ENCODE measurements at places on chromosomes 11 and 22.

DNA sequence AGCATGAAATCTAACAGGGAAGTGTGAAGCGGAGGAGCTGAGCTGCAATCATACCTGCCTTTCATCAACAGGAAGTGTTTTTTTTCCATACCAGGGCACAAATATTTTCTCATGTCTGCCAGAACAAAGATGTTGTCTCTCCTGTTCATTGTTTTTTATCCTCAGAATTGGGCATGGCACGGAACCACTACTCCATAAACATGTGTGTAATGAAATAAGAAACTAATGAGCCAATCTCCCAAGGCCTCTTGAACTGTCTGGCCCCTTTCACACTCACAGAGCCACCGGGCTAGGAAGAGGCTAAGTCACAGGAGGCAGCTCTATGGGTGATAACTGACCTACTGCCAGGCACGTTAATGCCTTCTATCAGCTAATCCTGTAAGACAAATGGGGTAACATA lies 124.4 kb downstream of the ETS1 start:
- no peak for DNase-seq

- DNase-seq, result no peak
Measured at GRCh38 chr11:2436521-2437031, 7.7 kb downstream of the TRPM5 start.

- no peak for DNase-seq
Measured at GRCh38 chr22:39871008-39871798, 22.4 kb downstream of the ENTHD1 start.

DNA sequence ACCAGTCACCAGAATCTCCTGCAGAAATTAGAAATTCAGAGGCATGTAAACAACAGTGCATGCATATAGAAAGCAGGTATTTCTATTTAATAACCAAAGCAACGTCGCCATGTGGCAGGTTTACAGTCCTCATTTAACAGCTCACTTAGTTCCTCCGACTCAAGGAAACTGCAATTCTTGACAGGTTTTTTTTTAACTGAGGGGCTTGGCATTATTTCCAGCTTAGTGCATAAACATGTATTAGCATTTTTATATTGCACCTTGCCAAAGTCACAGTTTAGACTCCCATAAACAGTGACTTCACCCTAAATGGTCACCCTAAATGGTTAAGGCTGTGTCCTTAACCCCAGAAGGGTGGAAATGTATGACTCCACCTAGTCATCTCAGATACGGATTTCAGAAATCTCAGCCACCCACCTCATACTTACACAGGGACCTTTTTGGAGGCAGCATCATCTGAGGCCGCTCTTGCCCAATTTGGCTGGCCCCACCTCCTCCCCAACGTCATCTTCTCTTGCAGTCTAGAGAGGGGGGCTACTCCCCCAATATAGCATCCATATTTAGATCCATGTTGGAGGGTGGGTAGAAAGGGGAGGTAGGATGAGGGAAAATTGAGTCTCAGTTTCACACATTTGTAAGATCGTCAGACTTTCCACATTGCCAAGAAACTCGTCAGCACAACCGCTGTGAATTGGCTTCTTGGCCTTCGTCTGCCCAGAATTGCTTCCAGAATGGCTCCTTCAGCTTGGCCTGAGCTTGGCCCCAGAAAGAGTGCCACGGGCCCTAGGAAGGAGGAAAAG lies 31.8 kb upstream of the SLC35C1 start:
- no peak for DNase-seq

DNA sequence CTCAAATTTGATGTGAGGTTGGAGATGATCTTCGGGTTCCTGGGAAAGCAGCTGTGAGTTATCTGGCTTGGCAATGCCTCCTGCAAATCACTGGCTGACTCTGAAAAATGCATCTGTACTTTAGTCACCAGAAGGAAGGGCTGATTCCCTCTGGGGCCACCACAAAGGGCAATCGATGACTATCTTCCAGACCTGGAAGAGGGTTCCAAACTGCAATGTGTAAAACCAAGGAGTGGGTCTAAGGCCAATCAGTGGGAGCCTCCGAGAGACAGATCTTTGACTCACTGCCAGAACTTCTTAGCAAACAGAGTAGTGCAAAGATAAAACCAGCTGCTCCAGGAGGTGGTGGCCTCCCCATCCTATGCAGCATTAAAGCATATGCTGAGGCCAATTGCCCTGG lies 29.1 kb upstream of the PAK1 start:
- no peak for DNase-seq

GRCh38 chr11:130340671-130341319 lies 26.1 kb upstream of the ZBTB44 start:
- peak; percentile 3 for DNase-seq

DNA sequence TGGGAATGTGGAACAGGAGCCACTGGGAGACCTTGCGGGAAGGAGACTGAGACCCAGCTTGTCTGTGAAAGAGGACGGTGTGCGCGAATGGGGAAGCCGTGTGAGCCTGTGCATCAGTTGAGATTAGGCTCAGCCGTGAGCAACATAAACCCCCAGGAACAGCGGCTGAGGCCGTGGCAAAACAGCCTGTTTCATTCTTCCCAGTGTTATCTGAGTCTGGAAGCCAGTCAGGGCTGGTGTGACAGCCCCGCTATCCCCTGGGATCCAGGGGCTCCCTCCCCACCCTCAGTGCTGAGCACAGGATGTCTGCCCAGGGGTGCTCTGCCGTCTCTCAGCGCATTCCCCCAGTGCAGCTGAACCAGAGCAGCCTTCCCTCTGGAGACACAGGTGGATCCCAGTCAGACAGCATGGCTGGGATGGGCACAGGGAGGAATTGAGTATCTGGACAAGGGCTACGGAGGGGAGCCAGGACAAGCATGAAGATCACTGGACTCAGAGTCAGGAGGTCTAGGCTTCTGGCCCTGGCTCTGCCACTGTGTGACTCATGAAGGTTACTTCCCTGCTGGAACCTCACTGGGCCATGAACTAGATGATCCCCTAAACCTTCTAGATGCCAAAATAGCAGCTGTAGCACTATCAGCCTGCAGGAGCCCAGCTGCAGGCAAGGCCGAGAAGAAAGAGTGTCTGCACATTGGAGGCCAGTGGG lies 8.6 kb downstream of the OAF start:
- no peak for DNase-seq

DNA sequence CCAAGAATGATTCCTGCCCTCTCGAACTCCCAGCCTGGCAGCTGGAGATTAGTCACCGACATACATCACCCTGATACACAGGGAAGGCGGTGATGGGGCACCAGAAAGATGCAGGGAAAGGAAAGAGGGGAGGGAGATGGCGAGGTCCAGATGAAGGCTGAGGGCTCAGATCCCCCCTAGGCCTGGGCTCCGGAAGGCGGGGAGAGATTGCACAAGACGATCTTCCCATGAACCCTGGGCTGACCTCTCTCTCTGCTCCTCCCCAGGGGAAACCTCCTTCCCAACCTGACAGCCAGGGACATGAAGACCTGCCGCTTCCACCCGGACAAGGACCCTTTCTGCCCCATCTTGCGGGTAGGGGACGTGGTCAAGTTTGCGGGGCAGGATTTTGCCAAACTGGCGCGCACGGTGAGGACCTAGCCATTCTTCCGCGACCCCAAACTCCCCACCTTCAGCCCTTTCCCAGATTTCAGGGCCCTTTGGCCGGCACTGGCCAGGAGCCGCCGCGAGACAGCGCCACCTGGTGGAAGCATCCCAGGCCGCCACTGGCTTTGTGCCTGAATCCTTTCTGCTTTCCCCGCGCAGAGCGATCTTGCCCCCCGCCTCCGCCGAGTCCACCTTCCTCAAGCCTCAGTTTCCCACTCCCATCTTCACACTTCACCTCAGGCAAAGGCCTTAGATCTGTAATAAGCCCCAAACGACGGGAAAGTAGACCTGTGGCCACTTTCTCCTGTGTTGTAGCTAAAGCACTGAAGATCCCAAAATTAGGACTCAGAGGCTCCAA lies 11.5 kb downstream of the P2RX3 start:
- DNase-seq, result peak; percentile 36

- DNase-seq, result no peak
Measured at GRCh38 chr22:49321477-49322055, 506.1 kb downstream of the BRD1 start.

DNA sequence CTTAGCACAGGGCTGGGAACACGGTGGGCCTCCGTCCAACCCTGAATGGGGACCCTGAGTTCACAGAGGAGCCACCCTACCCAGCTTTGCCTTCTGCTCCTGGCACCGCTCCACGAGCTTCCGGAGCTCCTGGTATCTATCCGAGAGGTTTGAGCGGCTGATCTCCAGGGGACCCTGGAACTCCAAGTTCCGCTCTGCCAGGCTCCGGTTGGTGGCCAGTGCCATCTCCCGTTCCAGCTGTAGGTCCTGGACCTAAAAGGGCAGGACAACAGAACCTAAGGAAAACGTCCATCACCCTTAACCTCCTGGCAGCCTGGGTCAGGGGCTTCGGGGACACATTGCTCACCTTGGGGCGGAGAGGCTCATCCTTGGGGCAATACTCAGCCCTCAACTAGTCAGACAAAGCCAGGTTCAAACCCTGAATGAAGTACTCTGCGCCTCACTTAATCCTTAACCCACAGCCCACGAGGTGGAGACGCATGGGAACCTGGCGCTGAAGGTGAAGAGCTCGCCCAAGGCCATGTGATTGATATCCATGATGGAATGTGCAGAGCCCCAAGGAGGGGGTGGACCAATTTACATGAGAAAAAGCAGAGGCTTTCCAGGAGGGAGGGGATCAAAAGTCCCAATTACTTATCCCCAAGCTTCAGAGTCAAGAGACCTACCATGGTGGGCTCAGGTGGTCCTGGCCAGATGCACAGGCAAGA lies 27.1 kb downstream of the VPS37C start:
- no peak for DNase-seq

DNA sequence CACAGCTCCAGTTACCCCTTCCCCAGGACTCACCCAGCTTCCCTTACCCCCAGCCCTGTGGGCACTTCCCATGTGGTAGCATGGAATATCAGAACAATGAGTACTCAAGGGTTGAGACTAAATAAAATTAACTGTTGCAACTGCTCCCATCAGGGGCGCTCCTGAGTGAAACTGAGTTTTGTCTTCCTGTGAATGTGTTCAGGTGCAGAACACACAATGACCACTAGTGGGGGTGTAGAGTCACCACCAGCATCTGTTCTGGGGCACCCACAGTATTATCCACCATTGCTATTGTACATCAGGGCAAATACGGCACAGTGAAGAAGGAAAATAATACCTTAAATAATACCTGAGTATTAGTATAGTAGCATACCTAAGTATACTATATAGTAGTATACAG lies 689.7 kb downstream of the TBC1D22A start:
- DNase-seq, result no peak

DNA sequence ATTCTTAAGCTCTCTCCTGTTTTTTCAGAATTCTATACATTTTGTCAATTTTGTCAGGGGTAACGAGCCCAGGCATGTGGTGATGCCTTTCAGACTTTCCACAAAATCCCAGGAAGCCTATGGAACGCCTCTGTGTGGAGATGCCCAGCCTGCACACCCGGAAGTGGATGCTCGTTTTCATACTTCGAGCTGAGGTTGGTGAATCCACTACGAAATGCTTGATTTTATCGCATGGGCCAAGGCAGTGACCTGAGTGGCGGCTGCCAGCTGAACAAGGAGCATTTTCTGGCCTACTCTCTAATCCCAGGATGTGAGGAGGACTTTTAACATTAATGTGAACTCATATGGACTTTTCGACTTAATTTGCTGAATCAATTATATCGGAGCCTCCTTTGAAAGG lies 426.7 kb upstream of the B3GAT1 start:
- no peak for DNase-seq

GRCh38 chr11:112525844-112526590 lies 265.4 kb upstream of the PLET1 start:
- DNase-seq, result no peak

DNA sequence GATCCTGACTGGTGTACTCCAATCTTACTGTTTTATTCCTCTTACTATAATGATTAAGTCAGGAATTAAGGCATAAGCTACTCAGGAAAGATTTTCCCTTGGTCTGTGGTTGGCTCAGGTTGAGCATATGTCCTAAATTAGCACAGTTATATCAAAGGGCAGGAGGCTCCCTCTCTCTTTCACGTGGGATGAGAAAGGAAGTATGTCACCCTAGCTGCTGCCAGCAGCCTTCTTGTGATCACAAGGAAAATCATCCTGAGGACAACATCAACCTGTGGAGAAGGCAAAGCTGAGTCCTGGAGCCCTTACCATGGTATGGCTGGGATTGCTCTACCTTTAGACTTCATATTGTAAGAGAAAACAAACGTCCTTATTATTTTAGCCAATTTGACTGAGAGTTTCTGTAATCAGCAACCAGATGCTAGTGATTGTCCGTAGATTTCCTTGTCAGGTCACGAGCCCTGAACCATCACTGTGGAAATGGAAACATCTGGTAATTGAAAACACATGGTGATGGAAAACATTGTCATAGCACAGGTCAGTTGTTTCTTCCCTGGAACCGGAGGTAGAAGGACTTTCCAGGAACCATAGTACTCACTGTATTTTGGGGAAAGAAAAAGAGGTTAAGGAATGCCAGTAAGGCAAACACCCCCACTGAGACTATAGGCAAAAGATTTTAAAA lies 40.6 kb upstream of the DEUP1 start:
- DNase-seq, result no peak

GRCh38 chr11:28739489-28740280 lies 631.5 kb downstream of the METTL15 start:
- no peak for DNase-seq

GRCh38 chr22:21714786-21715185 lies 20.8 kb downstream of the YPEL1 start:
- DNase-seq, result no peak

DNA sequence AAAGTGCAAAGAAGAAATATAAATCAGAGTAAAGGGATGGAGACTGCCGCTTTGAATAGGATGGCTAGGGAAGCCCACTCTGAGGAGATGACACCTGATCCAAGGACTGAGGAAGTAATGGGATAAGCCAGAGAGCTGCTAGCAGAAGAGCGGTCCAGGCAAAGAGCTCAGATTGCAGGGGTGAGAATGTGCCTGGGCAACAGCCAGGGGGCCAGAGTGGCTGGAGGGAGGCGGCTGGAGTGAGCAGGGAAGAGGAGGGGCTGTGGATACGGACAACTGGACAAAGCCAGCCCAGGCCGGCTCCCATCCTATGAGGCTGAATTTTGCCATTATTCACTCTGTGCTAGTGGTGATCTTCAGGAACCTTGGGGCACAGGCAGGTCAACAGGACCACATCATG lies 360.3 kb upstream of the SYN3 start:
- no peak for DNase-seq

DNA sequence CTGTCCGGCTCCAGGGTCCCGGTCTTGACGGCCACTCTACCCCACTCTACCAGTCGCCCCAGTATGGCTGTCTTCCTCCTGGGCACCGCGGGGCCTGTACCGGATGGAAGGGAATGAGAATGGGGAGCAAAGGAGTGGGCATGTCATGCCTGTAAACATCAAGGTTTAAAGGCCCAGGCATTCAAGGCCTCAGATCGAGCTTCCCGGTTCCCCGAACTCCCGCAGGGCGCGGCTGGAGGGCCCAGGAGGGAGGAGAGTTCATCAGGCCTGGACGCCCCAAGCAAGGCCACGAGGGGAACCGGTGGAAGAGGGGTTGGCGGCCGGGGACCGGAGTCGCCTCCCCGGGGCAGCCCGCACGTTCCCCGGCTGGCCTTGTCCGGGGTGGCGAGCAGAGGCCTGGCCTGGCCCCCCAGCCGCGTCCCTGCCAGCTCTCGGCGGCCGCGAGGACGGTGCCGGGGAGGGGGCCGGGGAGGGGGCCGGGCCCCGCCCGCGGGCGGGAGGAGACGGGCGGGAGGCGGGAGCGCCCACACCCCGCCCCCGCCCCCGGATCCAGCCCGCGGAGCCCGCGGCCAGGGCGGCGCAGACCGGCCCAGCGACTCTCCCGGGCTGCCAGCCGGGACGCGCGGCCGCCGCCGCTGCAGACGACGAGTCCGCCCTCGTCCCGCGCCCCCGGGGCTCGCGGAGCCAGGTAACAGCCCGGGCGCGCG lies at the start of gene CDC42EP1:
Gene CDC42EP1 (plus strand): TSS at position 580 of the 707 bp plus-strand sequence. CDS start 5,870 bp downstream, outside the sequence.
- no peak for DNase-seq

All from CD4-positive, alpha-beta T cell treated with Interferon alpha-2 for 1 hour (primary cell).